ENCODE measurements at places on chromosomes 11 and 22.

- peak; percentile 10 for DNase-seq
Measured at GRCh38 chr11:20609727-20610707, 10.6 kb downstream of the SLC6A5 start.

DNA sequence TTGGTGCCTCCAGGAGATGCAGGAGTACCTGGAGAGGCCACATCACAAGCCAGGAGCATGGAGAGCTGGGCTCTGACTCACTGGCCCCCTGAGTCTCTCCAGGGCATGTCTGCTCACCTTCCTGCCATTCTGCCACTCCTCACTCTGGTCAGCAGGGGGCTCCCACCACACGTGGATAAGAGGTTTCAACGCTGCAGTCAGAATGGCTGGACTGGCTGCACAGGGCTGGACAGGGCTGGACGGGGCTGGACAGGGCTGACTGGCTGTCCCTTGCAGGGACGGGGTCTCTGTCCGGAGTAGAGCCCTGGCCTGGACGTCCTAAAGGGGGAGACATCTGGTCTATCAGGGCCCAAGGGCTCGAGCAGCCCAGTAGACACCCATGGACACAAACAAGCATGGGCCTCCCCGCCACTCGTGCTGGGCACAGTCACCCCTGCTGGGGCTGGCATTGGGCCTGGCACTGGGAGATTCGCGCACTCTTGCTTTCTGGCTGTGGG lies 34.6 kb downstream of the CYTH4 start:
- peak; percentile 71 for DNase-seq

DNA sequence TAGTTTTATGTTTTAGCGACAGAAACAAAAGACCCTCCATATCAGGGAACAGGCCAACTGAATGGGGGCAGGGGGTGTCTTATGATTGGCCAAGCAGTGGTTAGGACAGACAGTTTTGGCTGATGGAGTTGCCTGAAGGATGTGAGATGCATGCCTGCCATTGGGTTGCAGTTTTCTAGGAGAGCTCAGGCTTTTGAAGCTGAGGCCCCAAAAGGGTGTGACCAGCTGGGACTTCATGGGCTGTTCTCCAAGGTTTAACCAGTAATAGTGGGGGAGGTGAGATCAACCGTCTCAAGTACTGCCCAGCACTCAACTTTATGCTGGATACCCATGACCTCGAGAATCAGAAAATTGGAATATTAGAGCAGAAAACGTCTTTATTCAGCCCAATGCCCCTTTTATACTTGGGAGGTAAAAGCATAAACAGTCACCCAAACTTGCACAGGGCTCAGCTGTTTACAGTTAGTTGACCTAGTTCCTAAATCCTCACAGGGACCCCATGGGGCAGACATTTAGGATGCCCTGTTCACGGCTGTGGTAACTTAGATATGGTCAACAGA lies 13.5 kb downstream of the DTX4 start:
- DNase-seq, result no peak

DNA sequence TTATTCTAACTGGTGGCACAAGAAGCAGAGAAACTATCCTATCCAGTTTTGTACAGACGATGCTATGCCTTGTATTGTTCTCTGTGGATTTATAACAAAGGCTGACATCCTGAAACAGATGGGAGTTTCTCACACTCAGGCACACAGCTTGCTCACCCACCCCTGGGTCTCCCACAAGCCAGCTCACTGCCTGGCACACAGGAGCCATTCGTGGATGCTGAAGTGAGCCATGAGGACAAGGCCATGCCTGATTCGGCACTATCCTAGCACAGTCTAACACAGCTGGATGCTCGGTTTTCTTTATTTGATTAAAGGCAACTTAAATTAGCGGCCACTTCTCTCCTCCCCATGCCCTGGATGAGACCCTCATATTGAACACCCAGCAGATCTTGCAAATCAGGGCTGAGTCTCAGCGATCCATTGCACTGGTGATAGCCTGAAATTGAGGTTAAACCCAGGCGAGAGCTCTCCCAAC lies 25.7 kb upstream of the TMPRSS4 start:
- no peak for DNase-seq

- DNase-seq, result no peak
Measured at GRCh38 chr11:1487091-1487850, 692 bp upstream of the MOB2 start.

DNA sequence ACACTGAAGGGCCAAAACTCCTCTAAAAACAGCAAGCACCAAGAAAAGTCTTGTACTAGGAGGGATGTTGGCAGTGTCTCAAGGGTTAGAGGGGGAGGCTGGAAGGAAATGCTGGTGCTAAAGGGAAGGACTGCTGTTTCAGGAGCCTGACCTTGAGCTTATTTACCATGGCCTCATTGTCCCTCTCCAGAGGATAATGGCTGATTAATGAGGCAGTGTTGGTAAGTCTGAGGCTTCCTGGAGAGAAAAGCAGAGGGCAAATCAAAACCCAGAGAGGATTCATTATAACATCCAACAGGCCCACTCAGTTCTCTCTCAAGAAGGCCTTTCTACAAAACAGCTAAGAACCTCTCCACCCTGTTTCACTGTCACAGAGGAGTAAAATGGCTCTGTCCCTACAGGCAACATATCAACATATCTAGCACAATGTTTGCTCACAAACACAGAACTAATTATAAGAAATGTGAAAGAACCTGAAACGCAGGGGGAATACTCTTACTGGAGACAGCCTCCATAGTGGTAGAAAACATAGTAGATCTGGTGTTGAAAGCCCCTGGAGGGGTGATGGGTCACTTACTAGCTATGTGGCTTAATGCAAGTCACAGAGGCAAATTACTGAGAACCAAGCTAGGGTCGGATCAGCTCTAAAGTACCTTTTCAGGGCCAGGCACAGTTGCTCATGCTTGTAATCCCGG lies 31.4 kb downstream of the NUMA1 start:
- no peak for DNase-seq

- no peak for DNase-seq
Measured at GRCh38 chr11:121453589-121454299, 977 bp upstream of the SORL1-AS1 start.

DNA sequence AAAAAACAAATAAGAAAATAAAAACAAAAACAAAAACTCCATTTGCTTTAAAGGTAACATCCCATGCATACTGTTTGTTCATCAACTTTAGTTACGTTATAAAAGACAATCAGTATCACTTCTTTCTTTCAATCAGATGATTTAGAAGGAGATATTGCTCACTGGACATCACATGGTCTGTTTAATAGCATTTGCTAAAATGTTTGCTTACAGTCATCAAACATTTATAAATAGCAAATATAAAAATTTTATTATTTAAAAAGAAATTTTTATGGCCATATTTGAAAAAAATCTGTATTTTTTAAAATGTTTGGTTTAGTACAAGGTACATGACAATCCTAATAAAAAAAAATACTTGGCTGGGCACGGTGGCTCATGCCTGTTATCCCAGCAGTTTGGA lies 22.6 kb downstream of the MMP26 start:
- DNase-seq, result no peak

- DNase-seq, result no peak
Measured at GRCh38 chr22:33409079-33409478, 350.9 kb upstream of the SYN3 start.

DNA sequence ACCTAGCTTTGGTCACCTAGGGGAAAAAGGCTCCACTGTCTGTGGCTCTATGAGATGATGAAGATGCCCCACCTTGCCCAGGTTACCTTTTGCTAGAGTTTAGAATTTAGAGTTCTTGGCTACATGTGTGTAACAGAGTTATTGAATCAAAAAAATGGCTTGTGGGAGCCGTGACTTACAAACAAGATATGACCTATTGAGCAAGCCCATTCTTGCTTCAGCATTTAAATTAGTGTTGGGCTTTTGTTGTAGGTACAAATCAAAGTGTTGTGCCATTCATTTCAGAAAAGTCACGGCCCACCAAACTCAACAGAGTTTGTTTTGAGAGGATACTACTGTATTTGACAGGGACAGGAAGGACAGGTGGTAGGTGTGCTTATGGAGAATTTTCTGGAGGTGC lies 768.8 kb downstream of the NTM start:
- DNase-seq, result no peak

- DNase-seq, result no peak
Measured at GRCh38 chr11:114148013-114148382, 88.5 kb downstream of the ZBTB16 start.

- peak; percentile 48 for DNase-seq
Measured at GRCh38 chr11:23727794-23728193, 769.1 kb upstream of the LUZP2 start.

DNA sequence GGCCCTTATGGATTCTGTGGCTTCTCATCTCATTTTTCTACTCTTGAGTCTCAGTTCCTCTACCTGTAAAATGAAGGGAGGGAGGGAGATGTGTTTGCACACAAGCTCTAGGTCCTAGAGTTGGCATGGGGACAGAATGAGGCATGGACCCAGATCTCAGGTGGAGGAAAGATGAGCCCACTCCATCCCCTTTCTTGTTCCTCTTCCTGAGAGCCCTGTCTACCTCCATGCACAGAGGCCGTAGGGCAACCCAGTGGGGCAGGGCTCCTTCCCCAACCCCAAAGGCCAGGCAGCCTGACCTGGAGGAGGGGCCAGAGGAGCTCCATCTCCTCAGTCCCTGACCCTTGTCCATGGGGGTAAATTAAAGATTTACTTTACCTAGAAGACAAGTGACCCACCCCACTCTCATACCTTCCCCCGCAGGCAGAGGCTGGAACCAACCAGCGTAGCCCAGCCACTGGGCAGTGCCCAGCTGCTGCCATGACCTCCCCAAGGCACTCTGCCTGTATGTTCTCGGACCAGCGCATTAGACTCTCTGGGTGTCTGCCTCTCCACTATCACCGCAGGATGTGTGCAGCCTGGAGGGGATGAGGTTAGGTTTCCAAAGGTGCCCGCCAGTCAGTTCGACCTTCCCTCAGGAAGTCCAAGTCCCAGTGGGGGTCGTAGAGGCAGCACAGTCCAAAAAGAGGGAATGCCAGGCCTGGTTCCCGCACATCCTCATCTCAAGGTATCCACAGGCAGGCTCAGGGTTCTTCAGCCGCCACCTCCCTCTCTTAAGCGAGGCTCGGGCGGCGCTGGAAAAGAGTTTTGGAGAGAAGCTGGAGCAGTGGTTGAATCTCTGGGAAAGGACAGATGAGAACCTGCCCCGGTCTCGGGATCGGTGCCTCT lies 3.0 kb downstream of the SMTN start:
- DNase-seq, result no peak

GRCh38 chr11:68471360-68472340 lies 11.1 kb downstream of the PPP6R3 start:
- no peak for DNase-seq

DNA sequence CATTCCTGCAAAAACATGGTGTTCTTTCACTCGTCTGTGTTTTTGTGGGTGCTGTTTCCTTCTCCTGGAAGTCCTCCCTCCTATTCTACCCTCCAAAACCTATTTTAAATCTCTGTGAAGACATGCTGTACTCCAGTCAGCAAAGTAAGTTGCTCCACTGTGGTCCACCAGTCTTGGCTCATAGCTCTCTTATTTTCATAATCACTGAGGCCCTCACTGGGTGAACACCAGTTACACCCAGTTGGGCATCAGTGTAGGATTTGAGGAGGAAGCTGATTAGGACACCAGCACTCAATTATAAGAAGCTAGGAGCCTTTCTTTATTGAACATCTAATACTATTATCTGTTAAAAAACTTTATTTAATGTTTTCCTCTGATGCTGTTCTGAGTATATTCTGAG lies 23.9 kb upstream of the EED start:
- DNase-seq, result no peak

GRCh38 chr22:18115906-18116371 lies 5.3 kb downstream of the TUBA8 start:
- no peak for DNase-seq

GRCh38 chr22:37472418-37473006 lies 13.7 kb downstream of the MFNG start:
- no peak for DNase-seq

DNA sequence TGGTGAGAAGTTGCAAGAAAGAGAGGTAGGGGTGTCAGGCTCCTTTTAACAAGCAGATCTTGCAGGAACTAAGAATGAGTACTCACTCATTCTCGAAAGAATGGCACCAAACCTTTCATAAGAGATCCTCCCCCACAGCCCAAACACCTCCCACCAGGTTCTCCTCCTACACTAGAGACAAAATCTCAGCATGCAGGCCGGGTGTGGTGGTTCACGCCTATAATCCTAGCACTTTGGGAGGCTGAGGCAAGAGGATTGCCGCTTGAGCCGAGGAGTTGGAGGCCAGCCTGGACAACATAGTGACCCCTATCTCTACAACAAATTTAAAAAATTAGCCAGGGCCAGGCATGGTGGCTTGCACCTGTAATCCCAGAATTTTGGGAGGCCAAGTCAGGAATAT lies 11.1 kb downstream of the GRAMD1B start:
- no peak for DNase-seq

DNA sequence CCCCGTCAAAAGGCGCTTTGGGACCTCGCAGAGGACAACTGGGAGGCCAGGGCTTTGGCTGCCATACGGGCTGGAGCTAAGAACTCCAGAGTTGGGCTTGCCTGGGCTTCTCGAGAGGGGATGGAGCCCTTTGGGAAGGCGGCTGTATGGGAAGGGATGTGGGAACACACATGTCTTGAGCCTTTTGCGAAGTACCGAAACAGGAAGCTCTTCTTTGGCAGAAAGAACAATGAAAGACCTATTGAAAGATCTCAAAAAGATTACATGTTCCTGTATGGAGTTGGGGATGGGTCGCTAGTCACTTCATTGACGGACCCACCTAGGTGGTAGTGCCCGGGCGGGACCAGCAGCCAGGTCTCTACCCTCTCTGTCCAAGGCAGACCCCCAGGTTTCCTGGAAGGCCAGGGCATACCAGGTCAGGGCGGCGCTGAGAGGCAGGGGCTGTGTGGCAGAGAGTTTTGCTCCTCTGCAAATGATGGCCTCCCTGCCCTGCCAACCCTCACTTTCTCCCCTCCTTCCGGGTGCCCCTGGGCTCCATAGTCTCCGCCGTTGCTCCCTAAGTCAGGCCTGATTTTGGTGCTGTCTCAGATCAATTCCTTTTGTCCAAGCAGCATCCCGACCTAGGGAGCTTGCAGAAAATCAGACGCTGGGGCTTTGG lies 1.0 kb downstream of the ST14 start:
- no peak for DNase-seq

GRCh38 chr11:96154802-96155520 lies 188.0 kb downstream of the MAML2 start:
- no peak for DNase-seq

DNA sequence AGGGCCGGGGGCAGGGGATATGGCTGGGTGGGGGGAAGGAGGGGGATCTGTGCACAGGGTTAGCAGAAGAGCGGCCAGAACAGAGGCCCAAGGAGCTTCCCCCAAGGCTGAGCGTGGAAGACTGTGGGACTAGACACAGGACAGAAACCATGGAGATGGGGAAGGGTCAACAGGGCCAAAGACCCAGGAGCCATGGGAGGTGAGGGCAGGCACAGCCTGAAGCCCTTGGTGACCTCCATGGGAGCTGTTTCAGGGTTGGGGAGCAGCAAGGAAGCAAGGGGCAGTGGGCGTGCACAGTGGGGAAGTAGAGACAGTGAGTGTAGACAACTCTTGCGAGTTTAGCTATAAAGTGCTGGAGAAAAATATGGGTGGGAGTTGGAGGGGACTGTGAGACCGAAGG lies 56.6 kb downstream of the WNT11 start:
- no peak for DNase-seq

- no peak for DNase-seq
Measured at GRCh38 chr11:13016415-13016814, 7.3 kb downstream of the RASSF10 start.

- no peak for DNase-seq
Measured at GRCh38 chr11:64035576-64035975, at the start of gene FLRT1. Gene FLRT1, plus strand, starts transcription at chr11:64035931. Its CDS starts 80,337 bp downstream, at chr11:64116268.

GRCh38 chr11:46106530-46107407 lies 14.5 kb downstream of the PHF21A start:
- no peak for DNase-seq
